ENCODE measurements at places on chromosomes 6 and 20.

DNA sequence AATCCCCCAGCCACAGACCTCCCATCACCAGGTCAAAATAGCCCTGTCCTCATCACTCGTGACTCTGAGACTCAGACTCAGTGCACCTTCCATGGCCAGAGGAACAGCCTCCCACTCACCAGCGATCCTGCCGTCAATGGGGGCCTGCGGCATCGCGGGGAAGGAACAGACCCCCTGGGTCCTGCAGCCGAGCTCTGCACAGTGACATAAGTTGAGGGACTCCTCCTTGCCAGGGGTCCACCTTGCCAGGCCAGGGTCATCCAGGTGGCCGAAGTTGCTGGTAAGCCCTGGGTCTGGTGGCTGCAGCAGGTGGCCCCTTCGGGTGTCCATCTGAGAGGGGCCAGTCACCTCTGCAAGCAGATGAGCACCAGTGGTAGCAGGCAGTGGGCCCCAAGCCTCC is 16.3 kb downstream of the ETV7 start:
- no peak for DNase-seq

DNA sequence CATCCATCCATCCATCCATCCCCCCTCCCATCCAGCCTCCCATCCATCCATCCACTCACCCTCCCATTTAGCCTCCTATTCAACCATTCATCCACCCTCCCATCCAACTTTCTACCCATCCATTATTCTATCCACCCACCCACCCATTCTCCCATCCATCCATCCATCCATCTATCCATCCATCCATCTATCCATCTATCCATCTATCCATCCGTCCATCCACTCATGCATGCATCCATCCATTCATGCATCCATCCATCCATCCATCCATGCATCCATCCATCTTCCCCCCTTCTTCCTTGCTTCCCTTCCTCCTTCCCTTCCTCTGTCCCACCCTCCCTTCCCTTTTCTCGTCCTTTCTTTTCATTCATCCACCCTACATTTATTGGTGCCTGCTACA is 4.8 kb upstream of the BPIFB4 start:
- no peak for DNase-seq

GRCh38 chr20:35360033-35360432 is 51.7 kb downstream of the UQCC1 start:
- DNase-seq = no peak

- DNase-seq = no peak
Measured at GRCh38 chr6:14871221-14871620, 374.6 kb upstream of the JARID2 start.

GRCh38 chr6:36442671-36443470 is at the start of the genes KCTD20 and PXT1:
KCTD20 (plus strand) TSS chr6:36443000; CDS start chr6:36470098, 27,098 bp downstream.
PXT1 (minus strand) TSS chr6:36442854; CDS start chr6:36426082, 16,772 bp downstream.
- peak; percentile 87 for DNase-seq

- no peak for DNase-seq
Measured at GRCh38 chr6:16551466-16551865, 209.8 kb downstream of the ATXN1 start.

All from ecto neural progenitor cell (in vitro differentiated cells).